ENCODE measurements at places on chromosomes 5 and 9. TPM values are rescaled to one million over a fixed set of nuclear protein-coding genes. Genes with fewer than 3 reads are reported as not detected.

DNA sequence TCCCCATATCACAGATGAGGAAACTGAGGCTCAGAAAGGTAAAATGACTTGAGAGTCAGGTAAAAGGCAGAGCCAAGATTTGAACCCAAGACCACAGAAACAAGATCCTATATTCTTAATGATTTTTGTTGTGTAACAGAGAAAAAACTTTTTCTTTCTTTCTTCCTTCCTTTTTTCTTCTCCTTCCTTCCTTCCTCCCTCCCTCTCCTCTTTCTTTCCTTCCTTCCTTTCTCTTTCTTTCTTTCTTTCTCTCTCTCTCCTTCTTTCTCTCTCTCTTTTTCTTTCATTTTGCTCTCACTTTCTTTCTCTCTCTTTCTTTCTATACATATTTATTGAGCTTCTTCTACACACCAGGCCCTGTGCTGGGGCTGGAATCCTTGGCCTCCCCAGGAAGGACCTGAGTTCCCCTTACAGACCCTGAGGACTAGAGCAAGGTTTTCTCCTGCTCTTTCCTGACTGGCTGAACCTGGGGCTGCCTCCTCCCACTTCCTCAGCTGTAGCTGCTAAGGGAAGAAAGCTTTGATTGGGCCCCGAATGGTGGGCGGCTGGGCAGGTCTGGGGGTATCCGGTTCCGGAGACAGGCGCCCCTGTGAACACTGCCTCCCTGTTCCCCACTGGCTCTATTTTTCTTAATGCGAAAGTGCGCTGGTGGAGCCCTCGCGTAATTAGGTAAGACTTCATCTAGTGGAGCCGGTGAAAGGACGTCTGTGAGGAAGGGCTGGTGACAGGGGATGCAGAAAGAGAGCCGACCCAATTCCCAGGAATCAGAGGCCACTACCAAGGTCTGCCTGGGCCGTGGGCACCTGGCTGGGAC, 27.4 kb upstream of the KIF12 start:
- no peak for DNase-seq

DNA sequence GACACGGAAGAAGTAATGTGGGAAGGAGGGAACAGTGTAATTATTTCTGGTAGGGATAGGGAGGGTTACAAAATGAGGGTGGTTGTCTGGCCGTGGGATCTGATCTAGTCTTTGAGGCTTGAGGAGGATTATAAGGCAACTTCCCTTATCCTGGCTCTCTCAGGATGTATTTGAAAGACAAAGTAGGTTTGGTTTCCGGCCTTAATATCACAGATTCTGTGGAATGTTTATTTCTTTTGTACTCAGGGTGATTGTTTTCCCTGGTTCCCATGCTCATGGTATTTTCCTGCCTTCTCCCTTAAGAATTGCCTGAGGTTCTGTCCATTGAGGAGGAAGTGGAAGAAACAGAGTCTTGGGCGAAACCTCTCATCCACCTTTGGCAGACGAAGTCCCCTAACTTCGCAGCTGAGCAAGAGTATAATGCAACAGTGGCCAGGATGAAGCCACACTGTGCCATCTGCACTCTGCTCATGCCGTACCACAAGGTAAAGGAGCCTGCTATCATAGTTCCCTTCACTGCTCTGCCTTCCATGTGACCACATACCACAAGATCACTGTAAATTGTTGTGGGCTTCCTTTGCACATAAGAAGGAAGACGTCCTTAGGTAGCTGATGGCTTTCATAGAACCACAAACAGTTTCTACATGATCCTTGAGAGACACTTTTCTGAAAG, 253.8 kb downstream of the KDM4C start:
- DNase-seq, result no peak

- no peak for DNase-seq
Measured at GRCh38 chr5:132024117-132024435, 12.6 kb upstream of the ACSL6 start.

GRCh38 chr9:79639354-79639753, 67.6 kb downstream of the TLE4 start:
- no peak for DNase-seq

- DNase-seq, result no peak
Measured at GRCh38 chr5:68484307-68485068, 268.9 kb downstream of the PIK3R1 start.

DNA sequence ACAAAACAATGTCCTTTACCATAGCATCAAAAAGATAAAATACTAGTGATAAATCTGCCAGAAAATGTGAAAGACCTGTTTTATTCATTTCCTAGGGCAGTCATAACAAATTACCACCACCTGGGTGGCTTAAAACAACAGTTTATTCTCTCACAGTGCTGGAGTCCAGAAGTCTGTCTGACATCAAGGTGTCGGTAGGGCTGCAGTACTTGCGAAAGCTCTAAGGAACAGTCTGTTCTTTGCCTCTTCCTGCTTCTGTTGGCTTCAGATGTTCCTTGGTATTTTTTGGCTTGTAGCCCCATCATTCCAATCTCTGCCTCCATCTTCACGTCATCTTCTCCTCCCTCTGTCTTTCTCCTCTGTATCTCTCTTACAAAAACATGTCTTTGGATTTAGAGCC, 51.0 kb downstream of the PTPDC1 start:
- no peak for DNase-seq

DNA sequence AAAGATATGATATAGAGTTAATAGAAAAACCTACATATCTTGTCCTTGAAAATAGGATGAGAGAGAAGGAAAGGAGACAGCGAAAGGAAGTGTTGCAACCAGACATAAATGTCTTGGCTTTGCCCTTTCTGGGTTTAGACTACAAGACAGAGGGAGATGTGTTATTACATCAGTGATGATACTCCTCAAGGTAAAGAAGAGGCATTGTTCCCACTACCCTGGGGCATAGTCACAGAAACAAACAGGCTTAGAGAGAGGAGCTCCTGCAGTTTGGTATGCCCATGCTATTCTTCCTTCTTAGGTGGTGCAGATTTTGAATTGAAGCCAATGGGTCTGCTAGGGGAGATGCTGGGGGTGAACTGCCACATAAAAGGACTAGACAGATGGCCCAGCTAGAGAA, 166.8 kb upstream of the RFX3 start:
- DNase-seq, result no peak

DNA sequence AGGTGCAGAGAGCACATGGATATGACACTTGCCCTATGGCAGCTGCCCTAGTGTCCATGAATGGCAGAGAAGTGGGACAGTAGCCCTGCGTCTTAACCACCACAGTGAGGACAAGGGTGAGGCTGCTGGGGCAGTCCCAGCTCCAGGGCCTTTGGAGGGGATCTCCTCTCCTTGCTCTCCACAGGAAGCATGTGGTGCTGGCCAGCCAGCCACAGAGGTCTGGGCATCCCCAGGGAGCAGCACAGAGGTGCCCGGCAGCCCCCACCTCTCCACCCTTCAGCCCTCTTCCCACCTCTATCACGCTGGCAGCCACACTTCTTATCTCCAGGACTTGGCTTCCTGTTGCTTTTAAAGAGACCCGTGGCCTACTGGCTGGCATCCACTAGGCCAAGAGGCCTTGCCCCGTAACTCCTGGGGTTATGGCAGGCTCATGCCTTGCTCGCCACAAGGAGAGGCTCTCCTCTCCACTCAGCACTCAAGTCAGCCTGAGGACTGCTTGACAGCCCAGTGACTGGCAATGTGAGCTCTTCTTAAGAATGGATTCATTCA, 21.9 kb downstream of the CSF2 start:
- DNase-seq, result no peak

- no peak for DNase-seq
Measured at GRCh38 chr9:14119694-14120514, 194.0 kb downstream of the NFIB start.

DNA sequence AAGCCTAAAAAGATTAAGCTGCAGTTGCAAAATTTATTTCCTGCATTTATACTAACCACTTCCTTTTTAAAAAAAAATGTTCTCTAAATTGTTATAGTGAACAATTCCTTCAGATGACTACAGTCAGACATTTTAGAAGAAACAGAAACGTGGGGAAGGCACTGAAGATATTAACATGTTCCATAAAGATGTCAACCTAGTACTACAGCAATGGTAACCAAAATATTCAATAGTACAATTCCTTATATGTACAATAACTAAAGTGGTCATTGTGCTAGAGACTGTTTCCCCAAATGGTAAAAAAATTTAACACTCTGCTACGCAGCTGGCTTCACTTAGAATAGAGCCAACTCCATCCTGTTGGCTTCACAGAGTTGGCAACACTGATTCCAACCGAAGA, 97.7 kb downstream of the FNBP1 start:
- no peak for DNase-seq

DNA sequence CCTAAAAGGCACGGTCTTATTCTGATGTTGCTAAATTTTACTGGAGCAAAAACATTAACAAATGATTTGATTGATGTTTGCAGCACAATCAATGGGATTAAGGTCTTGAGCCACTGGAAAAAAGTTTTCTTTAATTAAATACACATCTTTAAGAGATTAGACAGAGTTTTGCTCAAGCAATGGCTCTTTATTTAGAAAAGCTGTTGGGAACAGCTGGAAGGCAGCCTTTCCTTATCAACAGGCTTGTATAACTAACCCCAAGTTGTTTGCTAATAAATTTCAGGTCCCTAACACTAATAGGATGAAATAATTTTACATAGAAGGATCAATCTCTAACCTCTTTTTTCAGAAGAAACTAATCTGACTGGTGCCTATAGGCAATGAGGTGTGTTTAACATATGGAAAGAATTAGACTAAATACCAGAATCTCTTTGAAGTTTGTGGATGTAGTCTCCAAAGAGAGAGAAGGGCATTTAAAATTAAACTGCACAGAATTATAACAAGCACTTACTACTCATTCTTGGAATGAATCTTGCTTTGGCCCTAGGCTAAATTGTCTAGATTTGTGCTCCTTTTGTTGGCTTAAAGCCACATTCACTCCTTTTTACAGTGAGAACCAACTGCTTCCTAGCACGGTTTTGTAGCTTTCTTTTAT, 67.3 kb upstream of the TNFAIP8 start:
- DNase-seq, result no peak

- DNase-seq, result no peak
Measured at GRCh38 chr5:174358276-174358675, 312.8 kb downstream of the NSG2 start.

CD72 gene
- 0.59 TPM for total RNA-seq

DNA sequence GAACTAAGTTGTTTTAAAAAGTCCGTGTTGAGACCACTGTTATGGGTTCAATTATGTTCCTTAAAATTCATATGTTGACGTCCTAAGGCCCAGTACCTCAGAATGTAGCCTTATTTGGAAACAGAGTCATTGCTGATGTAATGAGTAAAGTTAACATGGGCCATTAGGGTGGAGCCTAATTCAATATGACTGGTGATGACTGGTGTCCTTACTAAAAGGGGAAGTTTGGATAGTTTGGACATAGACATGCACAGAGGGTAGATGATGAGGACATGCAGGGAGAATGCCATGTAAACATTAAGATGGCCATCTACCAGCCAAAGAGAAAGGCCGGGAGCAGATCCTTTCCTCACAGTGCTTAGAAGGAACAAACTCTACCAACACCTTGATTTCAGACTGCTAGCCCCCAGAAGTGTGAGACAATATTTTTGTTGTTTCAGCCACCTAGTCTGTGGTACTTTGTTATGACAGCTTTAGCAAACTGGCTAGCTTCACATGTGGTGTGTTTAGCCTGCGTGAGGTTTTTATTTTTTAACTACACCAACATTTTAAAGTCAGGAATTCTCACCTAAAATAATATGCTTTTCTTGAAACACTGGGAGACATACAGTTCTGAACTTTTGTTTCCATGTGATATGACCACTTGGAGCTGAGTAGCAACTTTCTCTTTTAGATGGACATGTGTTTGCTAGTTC, 135.3 kb downstream of the YIPF5 start:
- DNase-seq, result no peak

- no peak for DNase-seq
Measured at GRCh38 chr5:108171759-108172158, 210.1 kb downstream of the FBXL17 start.

GRCh38 chr9:130927338-130927737, 11.7 kb downstream of the FIBCD1 start:
- no peak for DNase-seq

- DNase-seq, result no peak
Measured at GRCh38 chr5:156799171-156799570, 50.9 kb upstream of the PPP1R2B start.

- DNase-seq, result no peak
Measured at GRCh38 chr5:175343308-175343707, 100.7 kb downstream of the DRD1 start.

DNA sequence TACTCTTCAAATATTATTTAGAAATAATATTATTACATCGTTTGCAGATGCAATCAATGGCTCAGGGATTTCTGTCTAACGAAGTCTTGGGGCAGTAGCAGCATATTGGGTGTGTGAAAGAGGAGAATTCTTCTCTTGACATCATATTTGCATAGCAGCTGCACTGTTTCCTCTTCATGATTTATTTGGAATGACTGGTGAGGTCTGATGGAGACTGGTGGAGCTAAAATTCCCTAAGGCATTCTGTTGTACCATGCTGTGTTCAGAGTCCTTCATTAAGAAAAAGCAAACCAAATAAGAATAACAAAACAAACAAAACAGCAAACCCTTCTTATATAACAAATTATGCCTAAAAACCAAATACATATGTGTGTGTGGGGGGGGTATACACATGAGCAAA, 177.6 kb downstream of the DIRAS2 start:
- no peak for DNase-seq

GRCh38 chr5:136037001-136037705, 8.4 kb downstream of the TGFBI start:
- no peak for DNase-seq

GRCh38 chr5:20114526-20114925, 126.5 kb upstream of the CDH18 start:
- DNase-seq, result no peak

DNA sequence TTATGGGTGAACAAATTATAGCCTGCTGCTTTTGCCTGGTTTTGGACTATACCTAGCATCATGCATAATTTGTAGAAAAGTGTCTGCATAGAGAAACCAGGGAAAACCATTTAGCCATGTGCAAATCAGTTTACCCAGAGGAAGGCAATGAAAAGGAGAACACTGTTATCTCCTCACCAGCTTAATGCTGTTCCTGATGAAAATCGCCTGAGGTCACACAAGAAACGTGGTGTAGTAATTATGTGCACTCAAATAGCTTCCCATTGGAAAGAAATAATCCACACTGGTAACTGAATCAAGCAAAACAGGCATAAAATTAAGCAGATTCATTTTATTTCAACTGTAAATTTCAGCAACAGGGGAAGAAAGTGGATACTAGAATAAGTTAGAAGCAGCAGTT, 51.7 kb upstream of the FAM240B start:
- DNase-seq, result no peak

DNA sequence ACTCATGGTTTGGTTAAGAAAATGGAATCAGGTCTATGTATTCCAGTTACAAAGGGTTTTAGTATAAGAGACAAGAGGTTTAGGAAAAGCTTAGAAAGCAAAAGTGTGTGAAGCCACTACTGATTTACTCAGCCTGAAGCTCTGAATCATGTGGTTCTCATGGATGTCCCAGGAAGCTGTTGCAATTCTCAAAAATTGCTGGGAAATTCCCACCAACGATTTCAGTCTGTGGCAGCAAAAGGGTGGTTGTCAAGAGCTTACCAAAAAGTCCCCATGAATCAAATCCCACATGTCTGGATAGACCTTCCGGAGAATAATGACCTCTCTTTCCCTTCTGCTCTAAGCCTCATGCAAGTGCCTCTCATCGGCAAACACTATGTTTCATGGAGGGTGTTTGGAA, 929.9 kb downstream of the TLE4 start:
- no peak for DNase-seq

Data from cardiac septum (tissue), 1 donor.